ENCODE measurements at places on chromosomes 2 and 18.
A peak's percentile ranks its signal among the peaks of the same experiment; 100 is the strongest.

- DNase-seq: no peak
Observed at GRCh38 chr18:74204526-74205152, 56.3 kb downstream of the TIMM21 start.

GRCh38 chr2:157231476-157231875 lies 26.0 kb upstream of the GALNT5 start:
- DNase-seq: no peak

GRCh38 chr2:1233281-1233680 lies 180.0 kb upstream of the TPO start:
- no peak for DNase-seq

DNA sequence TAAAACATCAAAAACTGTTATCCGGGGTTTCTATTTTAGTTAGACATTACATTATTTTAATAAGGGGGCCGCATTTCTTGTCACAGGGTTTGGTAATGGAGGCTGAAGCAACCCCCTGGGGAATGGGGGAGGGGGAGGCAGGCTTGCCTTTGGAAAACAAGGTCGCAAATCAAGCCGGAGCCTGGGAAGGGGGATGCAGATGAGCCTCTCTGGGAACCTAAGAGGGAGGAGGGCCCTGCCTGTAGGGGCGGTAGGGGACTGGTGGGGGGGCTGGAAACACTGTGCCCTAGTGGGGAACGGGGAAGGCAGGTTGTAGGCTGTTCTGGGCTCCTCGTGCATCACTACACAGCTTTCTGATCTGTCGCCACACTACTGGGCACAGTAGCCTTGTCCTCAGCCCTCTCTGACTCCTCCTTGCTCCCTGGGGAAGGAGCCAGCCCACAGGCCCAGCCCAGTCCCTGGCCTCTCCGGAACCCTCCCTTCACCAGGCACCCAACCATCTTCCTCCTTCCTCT lies 170.2 kb upstream of the SMAD2 start:
- no peak for DNase-seq

- no peak for DNase-seq
Observed at GRCh38 chr18:44680273-44681075, at the start of gene SETBP1. SETBP1 (plus strand) TSS chr18:44680888; CDS start chr18:44701347, 20,459 bp downstream.

DNA sequence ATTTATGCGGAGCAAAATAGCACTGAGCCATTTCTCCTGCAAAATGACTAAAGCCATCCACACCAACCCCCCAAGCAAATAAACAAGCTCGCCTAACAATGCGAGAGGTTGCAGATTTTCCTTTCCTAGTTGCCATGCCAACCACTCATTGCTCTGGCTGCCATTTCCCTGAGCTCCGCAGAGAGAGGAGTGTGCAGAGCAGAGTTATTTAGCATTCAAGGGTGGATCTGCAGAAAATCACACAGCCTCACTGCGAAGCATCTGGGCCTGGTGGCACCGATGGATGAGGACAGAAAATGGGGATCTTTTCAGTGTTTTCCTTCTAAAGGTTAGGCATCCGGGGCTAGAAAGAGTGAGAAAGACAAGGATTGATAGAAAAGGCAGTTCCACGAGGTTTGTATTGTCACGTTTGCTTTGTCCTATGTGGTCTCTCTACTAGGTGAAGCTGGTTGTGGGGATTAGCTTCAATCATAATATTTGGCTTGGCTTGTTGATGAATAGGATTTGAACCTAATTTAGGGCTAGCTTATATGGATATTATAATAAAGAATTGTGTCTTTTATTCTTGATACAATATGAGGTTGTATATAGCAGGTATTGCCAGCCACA lies 110.2 kb upstream of the UNC80 start:
- peak; percentile 35 for DNase-seq

- no peak for DNase-seq
Observed at GRCh38 chr2:119207447-119207846, 16.2 kb upstream of the STEAP3 start.

GRCh38 chr2:88835726-88836125 lies 144.3 kb downstream of the RPIA start:
- DNase-seq: no peak

GRCh38 chr2:104736026-104736425 lies 117.9 kb upstream of the POU3F3 start:
- no peak for DNase-seq

DNA sequence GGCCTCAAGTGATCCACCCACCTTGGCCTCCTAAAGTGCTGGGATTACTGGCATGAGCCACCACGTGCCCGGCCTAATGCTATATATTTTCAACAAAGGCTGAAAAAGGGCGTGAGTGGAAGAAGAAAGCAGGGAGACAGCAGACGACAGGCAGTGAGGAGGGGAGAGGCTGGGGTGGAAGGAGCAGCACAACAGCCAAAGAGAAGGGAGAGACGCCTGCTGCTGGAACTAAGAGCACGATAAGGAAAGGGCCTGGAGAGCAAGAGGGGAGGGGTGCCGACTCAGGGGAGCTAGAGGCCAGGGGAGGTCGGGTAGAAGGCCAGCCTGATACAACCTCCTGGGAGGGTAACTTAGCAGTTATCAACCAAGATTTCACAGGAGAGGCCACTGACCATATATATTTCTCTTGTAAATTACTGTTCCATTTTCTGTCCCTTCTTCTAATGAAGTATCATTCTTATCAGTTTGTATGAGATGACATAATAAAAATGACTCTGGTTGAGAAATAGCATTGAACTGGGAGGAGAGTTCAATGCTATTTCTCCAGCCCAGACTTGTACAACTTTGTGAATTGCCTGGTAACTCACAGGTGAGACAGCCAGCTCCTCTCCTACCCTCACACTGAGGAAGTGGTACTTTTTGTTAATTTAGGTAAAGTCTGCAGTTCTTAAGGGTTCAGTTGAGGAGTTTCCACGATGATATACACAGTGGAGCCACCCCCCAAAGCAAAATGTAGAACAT lies 5.8 kb upstream of the RNU4ATAC start:
- no peak for DNase-seq

GRCh38 chr2:216693414-216694080 lies 1.8 kb downstream of the IGFBP5 start:
- no peak for DNase-seq

GRCh38 chr2:102764083-102764482 lies 2.3 kb downstream of the TMEM182 start:
- DNase-seq: no peak

DNA sequence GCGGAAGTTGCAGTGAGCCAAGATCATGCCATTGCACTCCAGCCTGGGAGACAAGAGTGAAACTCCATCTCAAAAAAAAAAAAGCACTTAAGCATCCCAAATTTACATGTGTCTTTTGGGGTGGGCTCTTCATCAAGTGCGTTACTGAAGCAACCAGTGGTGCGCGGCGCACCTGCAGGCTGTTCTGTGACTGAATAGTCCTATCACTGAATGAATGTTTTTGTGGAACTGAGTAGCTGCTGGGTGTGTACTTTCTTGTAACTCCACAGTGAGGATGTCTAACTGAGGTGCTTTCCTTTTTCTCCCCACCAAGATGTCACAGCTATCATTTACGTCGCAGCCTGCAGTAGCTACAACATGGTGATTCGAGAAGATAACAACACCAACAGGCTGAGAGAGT lies 17.0 kb downstream of the CHMP1B start:
- no peak for DNase-seq

DNA sequence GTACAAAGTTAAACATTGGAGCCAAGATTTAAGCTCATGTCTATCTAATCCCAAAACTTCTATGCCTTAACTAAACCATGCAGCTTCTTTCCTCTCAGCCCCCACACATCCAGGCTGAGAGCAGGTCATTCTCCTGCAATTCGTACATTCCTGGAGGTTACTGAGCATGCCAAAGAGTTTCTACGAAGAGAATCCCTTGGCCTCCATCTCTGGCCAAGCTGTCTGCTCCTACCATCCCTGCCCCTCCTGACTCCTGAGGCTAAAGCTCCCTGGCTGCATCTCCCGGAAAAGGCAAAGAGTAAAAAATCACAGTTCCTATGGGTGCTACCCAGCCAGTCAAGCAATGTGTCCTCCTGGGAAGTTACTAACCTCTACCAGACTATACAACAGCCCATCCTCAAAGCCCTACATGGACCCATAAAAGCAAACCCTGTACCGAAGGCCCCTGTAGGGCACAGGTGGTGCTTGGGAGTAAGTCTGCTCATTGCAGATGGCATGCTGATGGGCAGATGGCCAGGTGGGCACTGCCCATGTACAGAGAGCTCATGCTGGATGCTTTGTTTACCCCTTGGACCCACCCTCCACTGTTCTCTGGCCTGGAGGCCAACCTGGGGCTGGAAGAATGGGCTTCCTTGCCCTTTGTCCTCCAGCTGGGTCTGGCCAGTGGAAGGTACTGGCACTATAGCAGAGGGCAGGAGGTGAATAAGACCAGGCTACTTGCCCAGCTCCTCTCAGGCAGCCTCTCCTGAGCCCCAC lies 99.5 kb downstream of the TTC32 start:
- no peak for DNase-seq

DNA sequence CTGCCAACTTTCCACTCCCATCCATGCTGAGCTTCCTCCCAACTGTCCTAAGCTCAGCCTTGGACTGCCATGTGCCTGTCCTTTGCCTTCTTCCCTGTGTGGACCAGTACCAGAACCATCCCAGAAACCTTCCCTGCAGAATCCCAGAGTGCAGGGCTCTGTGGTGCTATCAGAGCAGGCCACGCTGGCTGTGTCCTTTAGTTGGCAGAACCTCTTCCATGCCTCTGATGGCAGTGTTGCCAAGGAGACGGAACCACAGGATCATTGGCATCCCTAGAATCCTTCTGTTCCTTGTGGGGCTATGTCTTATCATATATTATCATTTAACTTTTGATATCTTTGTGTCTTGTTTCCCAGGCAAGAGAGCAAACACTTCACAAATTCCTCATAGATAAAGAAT lies 73.0 kb upstream of the NOSTRIN start:
- DNase-seq: no peak

DNA sequence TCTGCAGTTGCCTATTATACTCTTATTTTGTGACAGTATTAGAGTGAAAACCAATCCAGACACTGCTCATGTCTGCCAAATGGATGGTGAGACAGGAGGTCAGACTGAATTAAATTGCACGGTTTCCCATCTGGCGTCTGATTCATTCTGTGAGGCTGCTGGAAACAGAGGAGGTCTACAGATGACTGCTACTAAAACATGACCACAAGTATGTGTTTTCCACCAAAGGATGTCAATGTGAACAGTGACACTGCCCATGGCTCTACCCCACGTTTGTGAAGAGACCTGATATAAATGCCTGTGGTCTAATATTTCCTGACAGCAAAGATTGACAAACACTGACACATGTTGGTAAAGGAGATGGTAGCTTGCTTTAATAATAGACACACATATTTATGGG lies 104.3 kb upstream of the ST6GAL2 start:
- DNase-seq: no peak

GRCh38 chr2:118805064-118805690 lies 42.3 kb downstream of the EN1 start:
- no peak for DNase-seq

- no peak for DNase-seq
Observed at GRCh38 chr2:55269645-55269990, 587 bp upstream of the MTIF2 start.

GRCh38 chr2:127874378-127875269 lies 11.1 kb downstream of the AMMECR1L start:
- DNase-seq: no peak

GRCh38 chr18:70310560-70311320 lies 21.9 kb downstream of the SOCS6 start:
- no peak for DNase-seq

DNA sequence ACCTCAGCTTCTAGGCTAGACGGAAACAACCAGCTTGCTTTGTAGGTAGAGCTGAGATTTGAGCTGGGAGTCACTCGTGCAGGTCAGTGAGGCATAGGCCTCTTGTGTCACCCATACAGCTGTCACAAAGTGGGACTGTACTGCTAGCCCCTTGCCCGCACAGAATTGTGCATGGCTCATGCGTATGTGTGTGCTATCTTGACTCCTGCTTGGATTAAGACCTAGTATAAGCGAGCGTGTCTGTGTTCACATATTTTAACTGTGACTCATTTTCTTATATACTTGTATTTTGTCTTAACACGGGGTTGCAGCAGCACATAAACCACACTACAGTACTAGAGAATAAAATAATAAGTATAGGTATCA lies 20.1 kb downstream of the CEP68 start:
- DNase-seq: no peak

- no peak for DNase-seq
Observed at GRCh38 chr18:49170925-49171505, 220.2 kb upstream of the SMAD7 start.

DNA sequence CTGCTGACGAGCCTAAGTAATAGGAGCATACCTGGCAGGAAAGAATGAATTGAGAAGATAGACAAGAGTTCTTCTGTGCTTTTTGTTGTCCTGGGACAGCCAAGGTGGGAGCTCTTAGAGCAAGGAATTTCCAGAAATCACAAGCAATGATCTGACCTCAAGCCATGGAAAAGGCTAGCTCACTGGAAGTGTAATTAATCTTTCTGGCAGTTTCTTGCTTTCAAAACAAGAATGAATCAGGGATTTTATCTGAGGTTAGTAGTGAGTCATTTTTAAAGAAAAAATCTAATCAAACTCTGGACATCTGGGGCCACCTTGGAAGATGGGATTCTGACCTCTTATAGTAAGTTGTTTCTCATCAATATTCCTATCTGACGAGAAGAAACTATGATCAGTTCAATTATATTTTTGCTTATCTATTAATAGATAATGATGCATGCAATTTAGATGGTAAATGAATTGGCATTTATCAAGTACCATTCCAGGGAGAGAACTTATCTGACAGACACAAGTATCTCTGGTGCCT lies 98.0 kb downstream of the ADCYAP1 start:
- DNase-seq: no peak

GRCh38 chr2:217283460-217283859 lies 423.6 kb upstream of the TNP1 start:
- DNase-seq: no peak

DNA sequence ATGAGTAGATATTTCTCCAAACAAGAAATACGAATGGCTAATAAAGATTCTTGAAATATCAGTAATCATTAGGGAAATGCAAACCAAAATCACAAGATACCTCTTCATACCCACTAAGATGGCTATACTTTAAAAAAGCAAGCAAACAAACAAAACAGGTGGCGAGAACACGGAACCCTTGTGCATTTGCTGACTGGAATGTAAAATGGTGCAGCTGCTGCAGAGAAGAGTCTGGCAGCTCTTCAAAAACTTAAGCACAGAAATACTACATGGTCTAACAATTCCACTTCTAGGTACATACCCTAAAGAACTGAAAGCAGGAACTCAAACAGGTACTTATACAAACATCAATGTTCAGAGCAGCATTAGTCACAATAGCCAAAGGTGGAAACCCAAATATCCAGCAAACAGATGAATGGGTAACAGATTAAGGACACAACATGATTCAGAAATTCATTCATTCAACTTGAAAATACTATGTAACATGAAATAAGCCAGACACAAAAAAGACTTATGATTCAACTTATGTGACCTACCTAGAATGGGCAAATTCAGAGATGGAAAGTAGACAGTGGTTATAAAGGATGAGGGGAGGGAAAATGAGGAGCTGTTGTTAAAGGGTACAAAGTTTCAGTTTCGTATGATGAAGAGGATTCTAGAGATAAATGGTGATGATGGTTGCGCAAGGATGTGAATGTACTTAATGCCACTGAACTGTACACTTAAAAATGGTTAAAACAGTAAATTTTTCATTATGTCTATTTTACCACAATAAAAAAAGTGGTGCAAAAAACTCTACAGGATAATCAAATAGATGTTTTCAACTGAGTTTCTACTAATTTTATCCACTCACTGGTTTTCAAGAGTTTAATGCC lies 26.9 kb upstream of the GPR75 start:
- DNase-seq: no peak

GRCh38 chr18:49967636-49968313 lies 154.4 kb upstream of the ACAA2 start:
- DNase-seq: no peak
